ENCODE measurements at places on chromosomes 6 and 20.

DNA sequence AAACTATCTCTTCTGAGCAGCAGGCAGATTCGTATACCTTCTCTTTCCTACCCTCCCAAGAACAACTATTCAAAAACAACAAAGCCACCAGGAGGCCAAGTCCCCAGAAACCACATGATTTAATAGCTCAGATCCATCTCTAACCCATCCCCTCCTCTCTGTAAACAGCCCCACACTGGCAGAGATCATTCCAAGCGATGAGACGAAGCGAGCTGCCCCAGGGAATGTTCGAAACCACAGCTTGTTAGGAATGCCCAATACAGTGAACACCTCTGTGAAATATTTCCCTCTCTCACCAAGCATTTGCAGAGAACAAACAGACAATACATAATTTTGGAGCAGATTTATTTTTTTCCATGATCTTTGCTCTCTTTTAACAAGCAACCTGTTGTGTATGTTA is 231.8 kb downstream of the SOD2 start:
- no peak for DNase-seq

GRCh38 chr6:4313044-4313686 is 177.8 kb upstream of the ECI2 start:
- no peak for DNase-seq

DNA sequence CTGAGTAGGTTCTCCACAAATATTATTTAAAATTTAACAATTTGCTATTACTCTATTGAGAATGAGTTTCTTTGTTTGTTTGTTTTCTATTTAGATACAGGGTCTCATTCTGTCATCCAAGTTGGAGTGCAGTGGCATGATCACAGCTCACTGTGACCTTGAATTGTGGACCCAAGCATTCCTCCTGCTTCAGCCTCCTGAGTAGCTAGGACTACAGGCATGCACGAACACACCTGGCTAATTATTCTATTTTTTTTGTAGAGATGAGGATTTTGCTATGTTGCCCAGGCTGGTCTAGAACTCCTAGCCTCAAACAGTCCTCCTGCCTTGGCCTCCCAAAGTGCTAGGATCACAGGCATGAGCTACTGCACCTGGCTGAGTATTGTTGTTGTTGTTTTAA is 122.2 kb downstream of the PHF3 start:
- no peak for DNase-seq

- DNase-seq, result no peak
Measured at GRCh38 chr6:148222376-148222775, 120.3 kb upstream of the SASH1 start.

GRCh38 chr20:44990957-44991356 is 24.6 kb downstream of the STK4 start:
- DNase-seq, result no peak

GRCh38 chr6:28001751-28002150 is 44.7 kb downstream of the OR2B6 start:
- DNase-seq, result no peak

DNA sequence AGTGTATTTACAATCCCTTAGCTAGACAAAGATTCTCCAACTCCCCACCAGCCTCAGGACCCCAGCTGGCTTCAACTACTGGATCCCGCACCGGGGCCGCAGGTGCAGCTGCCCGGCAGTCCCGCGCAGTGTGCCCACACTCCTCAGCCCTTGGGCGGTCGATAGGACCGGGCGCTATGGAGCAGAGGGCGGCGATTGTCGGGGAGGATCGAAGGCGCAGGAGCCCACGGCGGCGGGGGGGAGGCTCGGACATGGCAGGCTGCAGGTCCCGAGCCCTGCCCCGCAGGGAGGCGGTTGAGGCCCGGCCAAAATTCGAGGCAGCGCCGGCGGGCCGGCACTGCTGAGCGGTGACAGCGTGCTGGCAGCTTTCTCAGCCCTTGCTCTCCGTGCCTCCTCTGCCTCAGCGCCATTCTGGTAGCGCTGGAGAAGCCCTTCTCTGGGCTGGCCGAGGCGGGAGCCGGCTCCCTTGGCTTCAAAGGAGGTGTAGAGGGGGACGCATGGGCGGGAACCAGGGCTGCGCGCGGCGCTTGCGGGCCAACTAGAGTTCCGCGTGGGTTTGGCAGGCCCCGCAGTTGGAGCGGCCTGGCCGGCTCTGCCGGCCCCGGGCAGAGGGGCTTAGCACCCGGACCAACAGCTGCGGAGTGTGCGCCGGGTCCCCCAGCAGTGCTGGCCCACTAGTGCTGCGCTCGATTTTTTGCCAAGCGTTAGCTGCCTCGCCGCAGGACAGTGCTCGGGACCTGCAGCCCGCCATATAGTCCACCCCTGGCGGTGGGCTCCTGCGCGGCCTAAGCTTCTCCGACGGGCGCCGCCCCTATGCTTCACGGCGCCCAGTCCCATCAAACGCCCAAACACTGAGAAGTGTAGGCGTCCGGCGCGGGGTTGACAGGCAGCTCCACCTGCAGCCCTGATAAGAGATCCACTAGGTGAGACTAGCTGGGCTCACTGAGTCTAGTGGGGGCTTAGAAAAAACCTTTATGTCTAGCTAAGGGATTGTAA is 32.4 kb upstream of the KIF13A start:
- DNase-seq, result no peak

- DNase-seq, result no peak
Measured at GRCh38 chr6:157173776-157174175, 149.5 kb downstream of the TMEM242 start.

GRCh38 chr20:50313827-50314677 is 123.4 kb downstream of the CEBPB start:
- no peak for DNase-seq

DNA sequence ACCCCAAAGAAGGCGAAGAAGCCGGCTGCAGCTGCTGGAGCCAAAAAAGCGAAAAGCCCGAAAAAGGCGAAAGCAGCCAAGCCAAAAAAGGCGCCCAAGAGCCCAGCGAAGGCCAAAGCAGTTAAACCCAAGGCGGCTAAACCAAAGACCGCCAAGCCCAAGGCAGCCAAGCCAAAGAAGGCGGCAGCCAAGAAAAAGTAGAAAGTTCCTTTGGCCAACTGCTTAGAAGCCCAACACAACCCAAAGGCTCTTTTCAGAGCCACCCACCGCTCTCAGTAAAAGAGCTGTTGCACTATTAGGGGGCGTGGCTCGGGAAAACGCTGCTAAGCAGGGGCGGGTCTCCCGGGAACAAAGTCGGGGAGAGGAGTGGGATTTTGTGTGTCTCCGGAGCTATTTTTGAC is 69.6 kb downstream of the HFE start:
- peak; percentile 85 for DNase-seq

DNA sequence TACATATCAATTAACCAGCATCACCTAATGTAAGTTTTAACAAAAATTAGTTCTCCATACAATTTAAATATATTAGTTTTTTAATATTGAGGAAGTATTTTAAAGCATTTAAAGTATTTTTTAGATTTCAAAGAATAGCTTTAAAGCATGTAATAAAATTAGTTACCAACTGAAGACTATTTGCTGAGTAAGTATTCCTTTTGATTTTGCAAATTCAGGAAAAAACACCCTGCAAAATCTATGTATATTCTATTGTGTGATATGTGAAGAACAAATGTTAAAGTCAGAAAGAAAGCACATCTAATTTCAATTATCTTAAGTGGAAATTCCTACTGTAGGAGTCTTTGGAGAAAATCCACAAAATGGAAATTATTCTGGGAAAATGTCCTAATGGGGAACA is 107.3 kb downstream of the COL21A1 start:
- no peak for DNase-seq

GRCh38 chr6:1603708-1604107 is 6.0 kb upstream of the FOXC1 start:
- DNase-seq, result peak; percentile 62

DNA sequence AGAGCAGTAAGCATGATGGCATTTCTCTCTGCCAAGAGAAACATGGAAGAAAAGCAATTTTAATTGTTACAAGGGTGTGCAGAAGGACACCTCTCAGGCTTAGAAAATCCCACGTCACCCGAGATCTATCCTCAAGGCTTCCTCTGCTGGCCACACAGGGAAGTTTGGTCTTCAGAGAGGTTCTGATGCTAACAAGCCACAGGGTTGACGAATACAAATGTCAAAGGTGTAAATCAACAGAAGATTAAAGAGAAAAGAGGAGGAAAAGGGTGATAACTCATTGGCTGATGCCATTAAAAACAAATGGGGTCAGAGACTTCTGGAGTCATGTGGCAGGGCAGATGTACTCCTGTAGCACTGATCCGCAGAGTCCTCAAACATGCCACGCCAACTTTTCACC is 33.6 kb upstream of the SPDEF start:
- DNase-seq, result no peak

GRCh38 chr6:39113788-39114187 is 1.2 kb downstream of the SAYSD1 start:
- DNase-seq, result no peak

GRCh38 chr6:138656364-138657064 is 117.1 kb upstream of the CCDC28A start:
- DNase-seq, result no peak

DNA sequence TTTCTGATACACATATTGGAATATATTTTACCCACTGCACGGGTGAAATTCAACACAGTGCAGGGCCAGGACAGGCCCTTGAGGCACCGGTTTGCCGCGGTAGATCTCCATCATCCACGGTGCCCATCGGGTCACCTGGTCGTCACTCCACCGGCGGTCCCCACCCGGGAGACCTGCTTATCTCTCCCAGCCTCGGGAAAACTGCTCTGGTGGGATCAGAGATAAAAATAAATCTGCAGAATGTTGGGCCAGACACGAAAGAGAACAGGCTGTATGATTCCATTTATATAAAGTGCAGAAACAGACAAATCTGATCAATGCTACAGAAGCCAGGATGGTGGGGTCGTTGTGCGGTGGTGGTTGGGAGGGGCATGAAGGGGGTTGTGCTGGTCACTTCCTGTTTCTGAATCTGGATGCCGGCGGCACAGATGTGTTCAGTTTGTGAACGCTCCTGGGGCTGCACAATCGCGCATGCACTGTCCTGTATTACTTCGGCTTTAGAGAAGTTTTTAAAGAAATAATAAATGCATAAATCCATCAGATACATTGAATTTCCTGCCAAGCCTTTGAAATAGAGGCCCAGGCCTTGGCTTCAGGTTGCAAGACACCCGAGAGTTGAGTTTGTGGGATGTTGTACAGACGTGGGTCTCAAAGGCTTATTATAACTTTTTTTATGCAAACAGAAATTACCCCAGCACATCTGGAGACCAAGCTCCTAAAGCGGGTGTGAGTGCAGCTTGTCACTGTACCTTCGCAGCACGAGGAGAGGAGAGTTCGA is 54.3 kb downstream of the ANKRD60 start:
- peak; percentile 69 for DNase-seq

DNA sequence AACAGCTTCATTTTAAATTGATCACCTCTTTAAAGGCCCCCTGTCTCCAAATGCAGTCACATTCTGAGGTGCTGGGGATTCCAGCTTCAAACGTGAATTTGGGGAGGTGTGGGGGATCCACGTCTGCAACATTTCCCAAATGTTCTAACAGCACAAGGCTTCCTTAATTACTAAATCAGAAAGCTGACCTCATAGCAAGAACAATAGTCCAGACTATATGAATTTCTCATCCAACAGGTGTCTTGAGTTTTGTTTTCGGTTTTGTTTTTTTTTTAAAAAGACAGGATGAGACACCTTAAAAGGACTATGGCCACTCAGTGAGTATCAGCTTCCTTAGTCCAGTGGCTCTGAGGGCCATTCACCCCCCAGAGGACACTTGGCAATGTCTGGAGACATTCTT is 11.5 kb downstream of the ATP9A start:
- no peak for DNase-seq

DNA sequence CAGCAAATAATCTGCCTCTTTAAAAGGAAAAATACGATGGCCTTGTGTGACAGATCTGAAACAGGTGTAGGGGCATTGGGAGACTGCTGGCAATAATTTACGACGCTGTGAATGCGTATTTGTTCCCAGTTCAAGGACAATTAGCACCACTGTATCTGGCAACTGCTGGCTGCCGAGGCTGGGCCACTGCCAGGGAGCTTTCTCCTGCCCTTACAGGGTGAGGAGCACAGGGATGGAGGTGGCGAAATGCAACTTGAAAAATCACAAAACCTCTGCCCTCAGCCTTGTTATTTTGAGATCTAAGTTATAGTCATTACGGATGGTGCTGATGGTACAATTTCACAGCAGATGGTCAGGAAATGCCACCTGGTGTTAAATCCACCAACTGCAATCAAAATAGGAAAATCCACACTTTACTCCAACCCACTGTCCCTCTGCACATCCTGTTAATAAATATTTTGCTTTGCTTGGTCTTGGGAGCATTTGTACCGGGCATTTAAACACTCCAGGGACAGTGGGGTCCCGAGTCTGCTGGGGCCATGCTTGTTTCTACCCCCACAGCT is 6.4 kb downstream of the MYLK4 start:
- no peak for DNase-seq

- DNase-seq, result no peak
Measured at GRCh38 chr6:28003661-28004060, 46.6 kb downstream of the OR2B6 start.

- no peak for DNase-seq
Measured at GRCh38 chr6:119073307-119074051, 5.0 kb downstream of the FAM184A start.

GRCh38 chr20:62489932-62490263 is 14.1 kb upstream of the GATA5 start:
- DNase-seq, result no peak

DNA sequence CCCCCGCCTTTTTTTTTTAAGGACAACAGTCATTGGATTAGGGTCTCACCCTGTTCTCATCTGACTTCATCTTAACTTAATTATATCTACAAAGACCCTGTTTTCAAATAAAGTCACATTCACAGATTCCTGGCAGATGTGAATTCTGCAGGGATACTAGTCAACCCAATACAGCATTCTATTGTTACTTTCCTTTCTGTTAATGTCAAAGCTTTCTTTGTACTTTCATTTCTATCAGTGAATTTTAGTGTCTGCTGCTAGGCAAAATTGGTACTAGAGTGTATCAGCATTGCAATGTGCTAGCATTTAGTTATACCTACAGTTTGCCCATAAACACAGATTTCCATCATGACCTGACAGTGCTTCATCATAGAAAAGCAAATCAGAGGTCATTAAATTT is 281.9 kb downstream of the CDKAL1 start:
- DNase-seq, result no peak

- no peak for DNase-seq
Measured at GRCh38 chr6:43275801-43276576, 22.1 kb upstream of the SLC22A7 start.

DNA sequence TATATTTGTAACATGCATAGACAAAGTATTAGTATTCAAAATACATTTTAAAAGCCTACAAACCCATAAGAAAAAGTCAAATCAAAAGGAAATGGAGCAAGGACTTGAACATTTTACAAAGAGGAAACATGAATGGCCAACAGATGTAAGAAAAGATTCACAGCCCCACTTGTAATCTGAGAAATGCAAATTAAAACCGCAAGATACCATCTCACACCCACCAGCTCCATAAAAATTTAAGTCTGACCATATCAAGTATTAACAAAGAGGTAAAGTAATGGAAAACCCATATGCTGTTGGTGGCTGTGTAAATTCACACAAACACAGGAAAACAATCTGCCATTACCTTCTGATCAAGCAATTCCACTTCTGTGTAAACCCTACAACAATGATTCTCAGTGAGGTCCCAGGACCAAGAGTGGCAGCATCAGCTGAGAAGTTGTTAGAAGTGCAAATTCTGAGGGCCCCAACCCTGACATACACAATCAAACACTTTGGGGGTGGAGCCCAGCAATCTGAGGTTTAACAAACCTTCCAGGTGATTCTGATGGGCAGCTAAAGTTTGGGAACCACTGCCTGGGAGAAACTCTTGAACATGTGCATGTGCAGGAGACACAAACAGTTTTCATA is 30.9 kb downstream of the BCL2L1 start:
- DNase-seq, result no peak

All from left forelimb (tissue), 1 donor.